ENCODE measurements at places on chromosomes 12 and 14. TPM values are rescaled to one million over a fixed set of nuclear protein-coding genes. Genes with fewer than 3 reads are reported as not detected.

GRCh38 chr14:96170961-96171592 is 33.6 kb upstream of the BDKRB2 start:
- DNase-seq, result no peak

DNA sequence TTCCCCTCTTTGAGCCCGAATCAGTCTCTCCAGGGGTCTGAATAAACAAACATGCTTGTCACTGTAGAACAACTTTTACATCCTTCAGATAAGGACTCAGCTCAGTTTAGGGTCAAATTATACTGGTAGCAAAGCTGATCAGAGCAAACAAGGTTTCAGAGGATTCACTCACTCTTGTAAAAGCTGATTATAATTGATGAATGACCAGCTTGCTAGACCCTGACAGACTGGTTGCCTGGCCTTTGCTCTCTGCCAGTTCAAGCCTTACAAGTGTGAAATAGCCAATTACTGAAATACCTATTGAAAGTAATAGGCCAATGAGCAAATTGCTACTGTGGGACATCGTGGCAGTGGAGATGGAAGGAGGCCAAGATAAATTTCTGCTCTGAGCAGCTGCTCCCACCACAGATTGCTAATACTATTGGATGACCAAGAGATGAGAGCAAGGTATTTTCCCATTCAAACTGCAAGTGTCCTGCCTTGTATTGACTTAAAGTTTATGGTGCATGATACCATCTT is 177.6 kb downstream of the PDZRN4 start:
- no peak for DNase-seq

GRCh38 chr12:45355730-45356129 is 139.8 kb downstream of the ANO6 start:
- DNase-seq, result no peak

PKP2 gene
- 291 TPM for total RNA-seq

RNASE2 gene
- total RNA-seq, result 0.80 TPM
